ENCODE measurements at places on chromosomes 6 and 20.

DNA sequence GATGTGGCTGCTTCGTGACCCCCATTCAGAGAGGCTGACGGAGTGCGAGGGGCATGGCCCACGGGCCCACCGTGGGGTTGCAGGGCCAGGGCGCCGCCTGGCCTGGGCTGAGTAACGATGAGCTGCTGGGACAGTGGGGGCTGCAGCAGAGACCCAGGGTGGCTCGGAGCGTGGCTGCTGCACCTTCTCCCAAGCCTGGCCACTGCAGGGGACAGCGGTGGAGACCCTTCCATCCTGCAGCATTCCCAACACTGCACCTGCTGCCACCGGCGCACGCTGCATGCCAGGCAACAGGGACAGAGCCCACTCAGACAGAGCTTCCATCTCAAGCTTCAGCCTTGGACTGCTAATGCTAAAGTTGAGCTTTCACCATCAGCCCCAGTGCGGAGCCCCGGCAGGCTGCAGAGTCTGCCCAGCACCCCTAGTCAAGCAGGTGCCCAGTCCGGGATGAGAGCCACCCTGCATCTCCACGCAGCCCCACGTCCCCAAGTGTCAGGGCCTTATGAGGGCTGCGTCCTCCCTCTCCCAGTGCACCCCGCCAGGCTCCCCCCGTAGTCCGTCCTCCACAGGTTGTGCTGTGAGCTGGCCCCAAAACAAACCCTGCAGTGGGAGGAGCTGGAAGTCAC lies 89.4 kb upstream of the AFDN start:
- peak; percentile 11 for DNase-seq

- peak; percentile 69 for DNase-seq
These were observed 181.6 kb upstream of the ECI2 start for GRCh38 chr6:4316867-4317400.

DNA sequence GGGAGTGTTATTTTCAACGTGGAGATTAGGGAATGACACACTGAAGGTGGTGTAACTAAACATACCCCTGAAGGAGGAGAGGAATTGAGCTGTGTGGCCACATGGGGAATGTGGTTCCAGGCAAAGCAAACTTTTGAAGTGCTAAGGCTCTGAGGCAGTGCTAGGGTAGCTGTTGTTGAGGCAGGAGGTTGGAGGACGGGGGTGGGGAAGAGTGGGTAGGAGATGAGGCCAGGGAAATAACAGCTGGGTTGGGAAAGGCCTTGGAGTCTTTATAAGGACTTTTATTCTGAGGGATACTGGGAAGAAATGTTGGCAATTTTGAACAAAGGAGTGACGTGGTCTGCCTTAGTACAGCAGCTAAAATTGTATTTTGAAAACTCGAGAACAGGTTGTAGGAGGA lies 13.0 kb downstream of the RPRD1B start:
- no peak for DNase-seq

DNA sequence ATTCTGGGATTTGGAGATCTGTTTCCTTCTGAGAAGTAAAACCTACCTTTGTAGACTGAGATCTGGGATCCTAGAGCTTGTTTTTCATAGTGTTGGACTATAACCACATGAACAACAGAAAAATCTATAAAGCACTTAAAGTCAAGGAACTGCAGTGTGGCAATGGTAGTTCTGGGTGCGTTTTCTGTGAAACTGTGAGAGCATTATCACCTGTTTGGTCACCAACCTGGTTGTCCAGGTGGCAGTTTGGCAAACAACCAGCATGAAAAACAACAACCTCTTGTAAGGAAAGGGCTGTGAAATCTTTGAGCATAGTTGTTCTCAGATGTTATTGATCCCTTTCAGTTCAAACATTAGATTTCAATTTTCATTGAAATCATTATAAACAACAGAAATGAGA lies 215.8 kb upstream of the CITED2 start:
- no peak for DNase-seq

GRCh38 chr6:47665112-47665511 lies 33.3 kb upstream of the ADGRF4 start:
- no peak for DNase-seq

DNA sequence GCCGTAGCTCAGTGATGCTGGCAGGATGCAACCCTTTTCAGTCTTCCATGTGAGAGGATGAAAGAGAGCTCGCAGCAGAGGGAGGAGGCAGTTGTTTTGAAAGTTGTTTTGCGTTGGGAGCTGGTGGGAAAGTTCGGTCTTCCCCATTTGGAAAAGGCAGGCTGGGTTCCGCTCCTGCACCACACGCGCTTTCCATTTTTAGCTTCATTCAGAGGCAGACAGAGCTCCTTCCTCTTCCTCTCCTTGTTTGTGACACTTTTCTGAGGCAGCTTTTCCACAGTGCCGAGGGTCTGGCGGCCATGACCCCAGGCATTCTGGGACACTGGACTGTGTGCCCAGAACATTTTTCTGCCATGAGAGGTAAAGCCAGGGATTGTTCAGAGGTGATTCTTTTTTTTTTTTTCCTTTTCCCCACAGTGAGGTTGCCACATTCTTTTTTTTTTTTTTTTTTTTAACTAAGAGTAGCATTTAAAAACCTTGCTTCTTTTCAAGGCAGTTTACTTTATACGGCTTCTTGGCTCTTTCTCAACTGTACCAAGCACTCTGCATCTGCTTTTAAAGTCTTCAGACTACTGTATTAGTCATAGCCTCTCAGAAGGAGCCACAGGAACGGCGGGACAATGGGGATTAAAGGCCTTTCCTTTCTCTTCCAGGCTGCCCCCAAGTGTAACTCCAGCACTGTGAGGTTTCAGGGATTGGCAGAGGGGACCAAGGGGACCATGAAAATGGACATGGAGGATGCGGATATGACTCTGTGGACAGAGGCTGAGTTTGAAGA lies 1.6 kb downstream of the PRDM1 start:
- DNase-seq = peak; percentile 27

- DNase-seq = peak; percentile 59
These were observed 59.3 kb upstream of the STMND1 start for GRCh38 chr6:17042422-17043147.

- DNase-seq = no peak
These were observed 36.4 kb upstream of the SASH1 start for GRCh38 chr6:148306286-148306685.

GRCh38 chr20:64011366-64011779 lies 24.6 kb upstream of the C20orf204 start:
- no peak for DNase-seq

DNA sequence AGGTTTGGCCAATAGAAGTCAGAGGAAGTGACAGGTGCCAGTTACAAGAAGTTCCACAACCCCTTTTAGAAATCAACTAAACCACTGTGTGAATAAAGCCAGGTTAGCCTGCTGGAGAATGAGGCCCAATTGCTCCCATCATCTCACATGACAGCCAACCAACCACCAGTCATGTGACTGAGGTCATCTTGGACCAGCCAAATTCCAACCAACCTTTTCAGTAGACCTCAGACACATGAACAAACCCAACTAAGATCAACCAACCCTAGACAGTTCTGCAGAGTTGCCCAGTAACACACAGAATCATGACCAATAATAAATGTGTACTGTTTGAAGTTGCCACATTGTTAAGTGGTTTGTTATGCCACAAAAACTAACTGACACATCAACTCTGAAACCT lies 44.6 kb upstream of the GGTLC1 start:
- no peak for DNase-seq

- DNase-seq = no peak
These were observed 26.4 kb upstream of the BMP5 start for GRCh38 chr6:55901765-55902270.

GRCh38 chr6:149316108-149316727 lies 1.3 kb upstream of the TAB2 start:
- DNase-seq = no peak

DNA sequence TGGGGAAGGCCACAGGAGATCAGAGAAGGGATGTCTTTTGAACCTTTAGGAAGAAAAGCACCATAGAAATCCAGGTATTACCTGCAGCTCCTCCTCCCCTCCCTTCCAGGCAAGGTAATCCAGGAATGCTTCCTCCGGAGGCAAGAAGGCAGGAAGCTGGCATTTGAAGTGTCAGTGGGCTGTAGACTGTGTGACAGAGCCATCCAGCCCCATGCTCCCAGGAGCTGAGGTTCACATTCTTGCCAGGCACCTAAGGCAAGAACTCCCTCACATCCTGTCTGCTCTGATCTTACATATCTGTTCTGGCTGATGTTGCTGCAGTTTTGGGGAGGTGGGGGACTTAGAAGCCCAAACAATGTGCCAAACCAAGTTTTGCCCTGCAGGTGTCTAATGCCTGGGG lies 27.8 kb upstream of the SCUBE3 start:
- DNase-seq = no peak

DNA sequence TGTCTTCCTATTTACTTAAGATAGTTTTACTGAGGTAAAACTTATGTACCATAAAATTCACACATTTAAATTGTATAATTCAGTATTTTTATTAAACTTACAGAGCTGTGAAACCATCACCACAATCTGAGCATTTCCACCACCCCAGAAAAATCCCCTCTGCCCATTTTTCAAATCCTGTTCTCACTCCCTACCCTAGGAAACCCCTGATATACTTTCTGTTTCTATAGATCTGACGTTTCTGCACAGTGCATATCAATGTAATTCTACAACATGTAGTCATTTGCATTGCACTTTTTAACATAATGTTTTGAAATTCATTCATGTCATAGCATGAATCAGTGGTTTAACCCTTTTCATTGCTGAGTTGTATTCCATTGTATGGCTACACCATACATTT lies 96.7 kb upstream of the OPRM1 start:
- no peak for DNase-seq
